Frontal cortex (tissue), 4 donors: ENCODE measurements at places on chromosomes 6 and 20. TPM values are rescaled to one million over a fixed set of nuclear protein-coding genes. Genes with fewer than 3 reads are reported as not detected.
A peak's percentile ranks its signal among the peaks of the same experiment; 100 is the strongest.

Gene PTK6
- total RNA-seq: not detected

- DNase-seq: no peak
These were observed 67.5 kb upstream of the COL21A1 start for GRCh38 chr6:56314683-56315523.

DNA sequence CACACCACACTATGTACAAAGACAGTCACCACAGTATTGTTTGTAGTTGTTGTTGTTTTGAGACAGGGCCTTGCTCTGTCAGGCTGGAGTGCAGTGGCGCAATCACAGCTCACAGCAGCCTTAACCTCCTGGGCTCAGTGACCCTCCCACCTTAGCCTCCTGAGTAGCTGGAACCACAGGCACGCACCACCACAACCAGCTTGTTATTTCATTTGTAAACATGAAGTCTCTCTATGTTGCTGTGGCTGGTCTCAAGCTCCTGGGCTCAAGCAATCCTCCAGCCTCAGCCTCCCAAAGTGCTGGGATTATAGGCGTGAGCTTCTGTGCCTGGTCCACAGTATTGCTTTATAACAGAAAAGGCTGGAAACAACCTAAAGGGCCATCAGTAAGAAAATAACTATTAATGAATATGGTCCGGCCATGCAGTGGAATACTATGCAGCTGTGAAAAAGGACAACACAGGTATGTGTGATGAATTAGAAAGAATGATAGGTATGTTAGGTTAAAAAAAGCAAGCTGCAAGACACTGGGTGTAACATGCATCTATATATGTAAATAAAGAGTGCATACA is 30.0 kb upstream of the PTGIS start:
- DNase-seq: no peak

DNA sequence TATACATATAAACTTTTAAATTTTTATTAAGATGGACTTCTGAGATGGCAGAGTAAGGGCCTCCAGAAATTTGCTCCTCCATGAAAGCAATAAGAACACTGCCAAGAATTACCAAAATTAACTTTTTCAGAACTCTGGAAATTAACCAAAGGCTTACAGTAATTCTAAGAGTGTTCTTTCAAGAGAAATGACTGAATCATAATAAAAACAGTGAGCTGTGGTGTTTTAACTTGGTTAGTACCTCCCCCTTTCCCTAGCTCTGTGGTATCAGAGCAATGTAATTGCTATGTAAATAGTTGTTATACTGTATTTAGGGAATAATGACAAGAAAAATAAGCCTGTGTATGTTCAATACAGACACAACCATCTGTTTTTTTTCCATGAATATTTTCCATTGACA is 19.0 kb downstream of the HECA start:
- no peak for DNase-seq

Gene ME1
- 2.9 TPM for total RNA-seq

DNA sequence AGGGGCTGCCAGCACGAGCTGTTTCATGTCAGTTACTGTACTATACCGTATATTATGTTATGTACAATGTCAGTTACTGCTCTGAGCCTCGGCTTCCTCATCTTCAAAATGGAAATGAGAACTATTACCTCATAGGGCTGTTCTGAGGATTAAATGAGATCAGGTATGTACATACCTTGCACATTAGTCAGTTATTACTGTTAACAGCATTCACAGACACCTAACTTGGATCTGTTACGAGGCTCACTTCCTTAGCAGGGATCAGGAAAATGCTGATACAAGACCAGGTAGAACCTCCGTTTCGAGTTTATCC is 69.7 kb upstream of the TBC1D7 start:
- DNase-seq: no peak

DNA sequence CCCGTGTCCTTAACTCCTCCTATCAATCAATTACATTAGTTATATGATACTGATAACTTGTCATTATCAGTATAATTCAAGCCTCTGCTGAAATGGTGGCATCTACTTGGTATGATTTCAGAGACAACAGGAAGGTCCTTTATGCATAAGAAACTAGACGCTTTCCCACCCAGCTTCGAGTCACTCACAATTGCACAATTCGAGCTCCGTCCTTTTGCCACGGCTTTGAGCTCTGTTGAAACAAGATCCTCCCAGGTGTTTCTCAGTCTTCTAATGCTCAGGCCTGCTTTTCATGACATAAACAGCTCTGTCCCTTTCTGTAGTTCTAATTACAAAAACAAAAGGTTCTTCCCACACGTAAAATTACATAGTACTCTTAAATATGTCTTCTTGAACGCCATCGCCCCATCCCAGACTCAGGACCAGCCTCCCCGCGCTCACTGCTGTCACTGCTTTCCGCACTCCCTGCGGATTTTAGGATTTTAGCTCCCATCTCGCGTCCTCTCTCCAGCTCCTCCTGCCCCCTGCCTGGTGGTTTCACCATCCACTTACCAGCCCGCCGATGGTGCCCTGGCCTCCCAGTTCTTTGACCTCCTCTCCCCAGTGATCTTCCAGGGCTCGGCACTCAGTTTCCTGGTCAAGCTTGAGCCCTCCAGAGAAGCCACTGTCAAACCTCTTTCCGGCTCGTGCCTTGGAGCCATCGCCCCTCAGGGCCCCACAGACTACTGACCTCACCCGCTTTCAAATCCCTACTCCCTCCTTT is 23.2 kb upstream of the PNPLA1 start:
- no peak for DNase-seq

Gene CLPSL1
- total RNA-seq: not detected

Gene TAF4
- total RNA-seq: 6.5 TPM

Gene SCUBE3
- 1.6 TPM for total RNA-seq

Gene MAVS
- 6.9 TPM for total RNA-seq

GRCh38 chr6:26382121-26382520 is 787 bp upstream of the BTN2A2 start:
- no peak for DNase-seq

DNA sequence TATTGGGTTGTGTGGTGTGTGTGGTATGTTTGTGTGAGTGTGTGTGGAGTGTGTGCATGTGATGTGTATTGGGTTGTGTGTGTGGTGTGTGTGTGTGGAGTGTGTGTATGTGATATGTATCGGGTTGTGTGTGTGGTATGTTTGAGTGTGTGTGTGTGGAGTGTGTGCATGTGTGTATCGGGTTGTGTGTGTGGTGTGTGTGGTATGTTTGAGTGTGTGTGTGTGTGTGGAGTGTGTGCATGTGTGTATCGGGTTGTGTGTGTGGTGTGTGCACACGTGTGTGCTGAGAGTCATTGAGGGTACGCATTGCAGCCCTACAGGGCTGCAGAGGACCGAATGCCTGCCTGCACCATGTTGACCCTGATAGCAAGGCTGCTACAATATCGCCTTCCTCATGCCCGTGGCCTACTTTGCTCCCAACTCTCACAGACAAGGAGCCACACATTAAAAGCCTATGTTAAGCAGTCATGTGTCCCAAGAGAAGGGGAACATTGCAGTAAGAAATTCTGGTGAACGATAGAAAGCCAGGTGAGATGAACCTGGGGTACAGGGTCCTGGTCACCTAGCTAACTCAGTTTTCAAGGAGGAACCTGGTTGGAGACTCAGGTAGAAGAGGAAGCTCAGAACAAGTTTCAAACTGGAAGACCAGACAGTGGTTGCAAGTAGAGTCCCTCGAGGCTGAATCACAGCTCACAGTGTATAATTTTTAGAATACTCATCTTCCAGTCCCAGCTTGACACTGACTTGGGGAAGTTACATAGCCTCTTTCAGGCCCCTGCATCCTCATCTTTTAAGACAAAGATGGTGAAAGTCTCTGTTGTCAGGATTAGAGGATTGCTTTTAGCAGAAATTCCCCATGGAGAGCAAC is 45.7 kb upstream of the TMEM170B start:
- DNase-seq: no peak

DNA sequence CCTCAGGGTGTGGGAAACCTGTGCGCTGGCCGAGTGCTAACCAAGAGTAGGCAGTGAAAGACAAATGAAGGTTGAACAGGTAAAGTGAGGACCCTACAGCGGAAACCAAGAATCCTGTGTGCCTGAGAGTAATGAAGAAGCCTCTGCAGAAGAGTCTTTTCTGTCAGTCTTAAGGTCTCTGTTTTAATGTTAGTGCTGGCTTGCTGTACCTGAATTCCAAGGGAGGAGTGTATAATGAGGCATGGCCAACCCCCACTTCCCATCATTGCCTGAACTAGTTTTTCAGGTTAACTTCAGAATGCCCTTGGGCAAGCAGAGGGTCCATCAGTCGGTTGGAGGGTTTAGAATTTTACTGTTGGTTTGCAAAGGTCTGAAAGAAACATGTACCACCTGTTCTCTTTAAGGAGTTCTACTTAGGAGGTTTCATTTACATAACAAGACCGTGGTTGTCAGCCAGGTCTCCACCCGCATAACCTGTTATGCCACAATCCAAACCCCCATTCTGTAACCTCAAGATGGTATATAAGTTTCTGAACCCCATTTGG is 589 bp upstream of the PDCD2 start:
- no peak for DNase-seq

DNA sequence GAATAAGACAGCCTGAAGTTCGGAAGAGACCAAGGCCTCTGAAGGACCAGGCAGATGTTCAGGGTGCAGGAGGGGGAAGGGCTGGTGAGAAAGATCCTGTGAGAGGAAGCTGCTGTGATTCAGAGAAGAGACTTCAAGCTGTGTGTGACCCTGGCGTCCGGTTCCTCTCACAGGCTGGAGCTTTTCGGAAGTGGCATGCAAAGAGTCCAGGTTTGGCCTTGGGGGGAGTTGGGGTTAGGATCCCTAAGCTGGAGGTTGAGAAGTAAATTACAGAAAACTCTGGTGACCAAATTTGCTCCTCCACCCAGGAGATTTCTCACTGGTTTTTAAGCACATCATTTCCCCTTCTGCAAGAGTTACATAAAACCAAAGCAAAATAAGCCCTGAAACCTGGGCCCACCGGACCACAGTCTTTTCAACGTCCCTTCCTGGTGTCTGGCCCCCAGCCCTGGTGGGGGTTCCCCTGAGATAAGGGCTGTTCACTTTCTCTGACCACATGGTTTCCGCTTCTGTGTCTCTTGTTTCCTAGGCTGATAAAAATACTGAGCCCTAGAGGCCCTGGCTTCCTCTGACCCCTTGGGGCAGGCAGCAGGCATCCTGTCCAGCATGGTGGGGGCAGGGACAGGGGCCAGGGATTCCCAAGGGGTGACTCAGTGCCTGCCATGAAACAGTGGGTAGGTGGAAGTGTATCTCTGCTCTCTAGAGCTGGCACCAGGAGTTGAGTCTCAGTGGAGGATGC is 12.0 kb upstream of the LTA start:
- DNase-seq: no peak

DNA sequence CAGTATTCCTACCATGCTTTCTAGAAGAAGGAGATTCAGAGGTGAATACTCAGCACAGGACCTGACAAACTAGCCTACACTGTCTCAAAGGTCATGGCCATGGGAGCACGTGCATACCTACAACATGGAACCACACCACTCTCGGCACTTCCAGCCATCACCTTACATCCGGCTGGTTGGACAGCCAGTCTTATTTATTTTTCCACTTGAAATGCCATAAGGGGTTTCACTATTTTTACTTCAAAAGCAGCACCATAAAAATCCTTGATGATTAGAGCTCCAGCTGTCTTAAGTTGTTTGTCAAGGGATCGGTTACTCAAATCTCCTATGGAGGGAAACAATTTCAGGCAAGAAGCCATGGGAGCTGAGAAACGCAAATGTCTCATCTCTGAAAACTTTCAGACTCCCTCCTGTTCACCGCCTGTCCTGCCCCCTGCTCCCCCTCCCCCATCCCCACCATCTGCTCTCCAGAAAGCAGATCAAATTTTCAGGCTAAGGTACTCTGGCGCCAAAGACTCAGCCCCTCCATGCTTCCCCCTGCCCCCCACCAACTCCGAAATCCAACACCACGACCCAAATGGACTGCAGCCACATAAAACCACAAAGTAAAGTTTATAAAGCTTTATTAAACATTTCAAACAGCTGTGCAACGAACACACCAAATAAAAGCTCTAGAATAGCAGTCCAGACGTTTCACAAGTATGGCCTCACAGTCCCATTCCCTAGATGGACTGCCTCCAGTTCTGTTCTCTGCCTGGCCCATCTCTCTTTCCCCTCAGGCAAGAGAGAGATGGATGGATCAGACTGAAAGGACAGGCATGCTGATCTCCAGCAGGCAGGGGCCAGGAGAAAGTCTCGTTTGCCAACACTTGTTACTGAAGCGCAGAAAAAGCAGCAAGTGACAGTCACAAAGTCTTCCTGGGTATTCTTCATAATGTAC is 4.0 kb upstream of the NNAT start:
- no peak for DNase-seq

DNA sequence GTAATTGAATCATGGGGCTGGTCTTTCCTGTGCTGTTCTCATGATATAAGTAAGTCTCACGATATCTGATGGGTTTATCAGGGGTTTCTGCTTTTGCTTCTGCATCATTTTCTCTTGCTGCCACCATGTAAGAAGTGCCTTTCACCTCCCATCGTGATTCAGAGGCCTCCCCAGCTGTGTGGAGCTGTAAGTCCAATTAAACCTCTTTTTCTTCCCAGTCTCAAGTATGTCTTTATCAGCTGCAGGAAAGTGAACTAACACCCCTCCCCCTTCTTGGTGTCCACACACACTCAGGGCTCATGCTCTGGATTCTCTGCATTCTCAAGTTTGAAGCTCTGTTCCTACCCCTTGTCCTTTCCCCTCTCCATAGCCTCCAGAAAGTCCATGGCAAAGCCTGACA is 107.1 kb downstream of the THBS2 start:
- no peak for DNase-seq

DNA sequence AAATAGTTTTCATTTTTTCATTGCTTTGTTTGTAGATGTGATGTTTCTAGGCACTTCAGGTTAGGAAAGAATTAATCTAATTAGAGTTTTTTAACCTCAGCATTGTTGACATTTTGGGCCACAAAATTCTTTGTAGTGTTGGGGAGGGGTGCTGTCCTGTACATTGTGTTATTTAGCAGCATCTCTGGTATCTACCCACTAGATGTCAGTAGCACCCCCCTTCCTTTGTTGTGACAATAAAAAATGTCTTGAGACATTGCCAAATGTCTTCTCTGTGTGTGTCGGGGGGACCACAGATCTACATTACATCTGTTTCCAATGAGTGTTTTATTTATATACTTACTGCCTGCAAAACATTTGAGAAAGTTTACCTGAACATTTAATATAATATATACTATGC is 45.6 kb downstream of the EYA4 start:
- no peak for DNase-seq

DNA sequence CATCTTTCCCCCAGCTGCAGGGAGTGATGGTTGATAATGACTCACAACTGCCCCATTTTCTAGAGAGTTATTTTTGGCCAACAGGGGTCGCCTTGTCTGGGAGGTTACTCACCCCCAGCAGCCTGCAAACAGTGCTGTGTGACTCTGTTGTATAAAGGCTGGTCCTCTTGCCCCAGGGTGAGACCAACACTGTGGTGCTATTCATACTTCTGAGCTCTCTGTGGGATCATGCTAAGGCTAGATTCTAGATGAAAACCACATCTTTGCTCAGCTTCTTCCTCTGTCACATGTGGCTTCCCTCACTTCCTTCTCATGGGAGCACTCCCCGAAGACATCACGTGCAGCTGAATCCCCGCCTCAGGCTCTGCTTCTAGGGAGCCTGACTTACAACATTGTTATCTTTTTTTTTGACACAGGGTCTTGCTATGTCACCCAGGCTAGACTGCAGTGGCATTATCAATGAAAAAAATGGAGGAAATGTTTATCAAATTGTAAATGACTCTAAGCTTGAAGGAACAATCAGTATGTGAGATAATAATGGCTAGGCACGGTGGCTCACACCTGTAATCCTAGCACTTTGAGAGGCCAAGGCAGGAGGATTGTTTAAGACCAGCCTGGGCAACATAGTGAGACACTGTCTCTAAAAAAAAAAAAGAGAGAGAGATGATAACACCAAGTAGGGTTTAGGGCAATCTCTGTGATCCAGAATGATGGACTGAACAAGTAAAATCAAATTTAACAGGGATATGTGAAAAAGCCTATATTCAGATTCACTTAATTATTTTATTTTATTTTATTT is 55.7 kb upstream of the SLC23A2 start:
- DNase-seq: peak; percentile 38

Gene BIRC7
- not detected for total RNA-seq

Gene LGSN
- 0.82 TPM for total RNA-seq
